MCF 10A (cell line): ENCODE measurements at places on chromosomes 6 and 20. TPM values are rescaled to one million over a fixed set of nuclear protein-coding genes. Genes with fewer than 3 reads are reported as not detected.
A peak's percentile ranks its signal among the peaks of the same experiment; 100 is the strongest.

- H3K4me1 ChIP-seq, result peaks cover 17% of the 10 kb centered on the region
- no peak for DNase-seq
- H3K27me3 ChIP-seq, result no peaks in the 10 kb centered on the region
- H3K36me3 ChIP-seq, result no peaks in the 10 kb centered on the region
- no peak overlapping the region for H3K4me3 ChIP-seq
Observed at GRCh38 chr20:32779500-32780211, 17.5 kb downstream of the DNMT3B start.

DNA sequence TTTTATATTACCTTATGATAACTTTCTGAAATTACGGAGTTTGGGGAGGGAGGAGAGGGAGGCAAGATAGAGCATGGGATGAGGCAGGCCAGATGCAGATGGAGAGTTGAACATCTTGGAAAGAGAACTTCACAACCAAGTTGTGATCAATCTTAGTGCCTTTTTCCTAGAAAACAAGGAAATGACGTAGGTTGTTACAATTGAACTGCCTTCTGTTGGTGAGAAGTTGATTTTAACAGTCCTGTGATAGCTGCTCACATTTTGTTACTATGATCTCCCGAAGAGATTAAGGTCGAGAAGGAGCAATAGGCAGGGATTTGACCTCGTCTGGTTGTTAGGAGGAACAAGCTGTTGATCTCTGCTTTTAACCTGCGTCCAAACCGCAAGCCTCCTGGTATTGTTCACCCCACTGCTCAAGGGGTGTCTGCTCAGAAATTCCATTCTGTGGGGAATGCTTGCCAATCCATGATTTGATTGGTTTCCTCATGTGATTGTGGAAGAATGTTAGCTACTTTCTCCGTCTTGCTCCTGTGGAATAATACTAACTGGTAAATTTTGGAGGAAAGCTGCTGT, 35.1 kb downstream of the TIAM2 start:
- DNase-seq, result no peak
- H3K36me3 ChIP-seq, result no peaks in the 10 kb centered on the region
- no peak overlapping the region for H3K4me3 ChIP-seq
- no peaks in the 10 kb centered on the region for H3K27me3 ChIP-seq
- peaks cover 30% of the 10 kb centered on the region for H3K4me1 ChIP-seq

DNA sequence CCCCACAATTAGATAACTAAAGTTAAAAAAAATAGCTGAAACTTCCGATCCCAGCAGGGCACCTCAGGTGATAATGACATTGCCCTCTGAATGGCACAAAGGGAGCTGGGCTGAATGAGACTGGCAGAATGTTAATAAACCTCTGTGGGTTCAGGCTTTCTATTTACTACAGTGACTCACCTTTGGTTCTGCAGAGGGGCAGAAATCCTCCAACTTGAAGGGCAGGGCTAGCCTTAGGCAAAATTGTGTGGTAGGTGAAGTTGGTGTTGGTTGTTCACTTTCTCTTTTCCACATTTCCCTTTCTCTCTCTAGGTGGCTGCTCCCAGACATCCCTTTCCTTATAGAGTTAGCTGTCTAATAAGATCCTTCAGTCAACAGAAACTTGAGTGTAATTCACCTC, 625.2 kb downstream of the EPM2A start:
- H3K27ac ChIP-seq, result peak overlapping the region; percentile 11
- H3K27me3 ChIP-seq, result no peaks in the 10 kb centered on the region
- DNase-seq, result peak; percentile 72
- H3K36me3 ChIP-seq, result no peaks in the 10 kb centered on the region

DNA sequence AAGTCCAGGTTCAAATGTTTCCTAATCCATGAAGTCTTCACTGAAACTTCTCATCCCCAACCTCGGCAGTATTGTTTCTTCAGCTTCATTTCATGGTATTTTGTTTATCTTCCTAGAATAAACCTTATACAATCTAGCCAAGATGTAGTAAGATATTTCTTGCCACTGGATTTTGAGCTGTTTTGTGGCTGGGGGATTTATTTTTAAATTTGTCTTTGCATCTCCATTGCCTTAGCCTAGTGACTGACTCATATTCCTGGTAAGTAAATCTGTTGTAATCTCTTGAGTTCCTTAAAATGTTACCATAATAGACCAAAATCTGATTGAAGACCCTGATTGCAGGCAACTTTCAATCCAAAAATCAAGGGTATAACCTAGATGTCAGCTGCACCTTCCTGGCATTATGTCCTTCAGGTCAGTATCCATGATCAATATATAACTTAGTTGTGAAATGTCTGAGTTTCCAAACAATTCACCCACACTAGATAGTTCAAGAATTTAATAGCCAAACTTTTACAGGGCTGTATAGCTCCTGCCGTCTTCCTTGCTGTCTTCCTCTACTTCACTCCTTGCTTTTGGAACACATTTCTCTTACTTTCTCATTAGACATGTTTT, 4.7 kb upstream of the TRMT11 start:
- DNase-seq, result no peak
- no peaks in the 10 kb centered on the region for H3K4me1 ChIP-seq
- no peak overlapping the region for H3K27ac ChIP-seq
- H3K27me3 ChIP-seq, result no peaks in the 10 kb centered on the region

DNA sequence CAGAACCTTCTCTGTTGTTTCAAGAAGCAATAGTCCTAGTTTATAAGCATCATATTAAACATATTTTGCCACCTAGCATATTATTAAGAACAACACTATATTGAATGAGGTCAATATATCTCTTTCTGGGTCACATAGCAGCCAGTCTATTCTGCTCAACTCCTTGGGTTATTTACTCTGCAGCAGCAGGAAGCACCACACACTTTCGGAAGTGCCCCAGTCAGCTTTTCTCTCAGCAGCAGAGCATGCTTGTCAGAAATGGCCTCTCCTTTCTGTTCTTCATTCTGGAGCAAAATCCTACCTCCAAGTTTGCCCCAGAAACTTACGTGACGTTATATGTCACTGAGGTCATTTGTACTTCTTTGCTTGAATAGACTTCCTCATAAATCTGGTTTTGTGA, 22.7 kb downstream of the CFAP206 start:
- peaks cover 5% of the 10 kb centered on the region for H3K4me1 ChIP-seq
- peaks cover 26% of the 10 kb centered on the region for H3K27me3 ChIP-seq
- no peaks in the 10 kb centered on the region for H3K36me3 ChIP-seq
- no peak overlapping the region for H3K4me3 ChIP-seq

DNA sequence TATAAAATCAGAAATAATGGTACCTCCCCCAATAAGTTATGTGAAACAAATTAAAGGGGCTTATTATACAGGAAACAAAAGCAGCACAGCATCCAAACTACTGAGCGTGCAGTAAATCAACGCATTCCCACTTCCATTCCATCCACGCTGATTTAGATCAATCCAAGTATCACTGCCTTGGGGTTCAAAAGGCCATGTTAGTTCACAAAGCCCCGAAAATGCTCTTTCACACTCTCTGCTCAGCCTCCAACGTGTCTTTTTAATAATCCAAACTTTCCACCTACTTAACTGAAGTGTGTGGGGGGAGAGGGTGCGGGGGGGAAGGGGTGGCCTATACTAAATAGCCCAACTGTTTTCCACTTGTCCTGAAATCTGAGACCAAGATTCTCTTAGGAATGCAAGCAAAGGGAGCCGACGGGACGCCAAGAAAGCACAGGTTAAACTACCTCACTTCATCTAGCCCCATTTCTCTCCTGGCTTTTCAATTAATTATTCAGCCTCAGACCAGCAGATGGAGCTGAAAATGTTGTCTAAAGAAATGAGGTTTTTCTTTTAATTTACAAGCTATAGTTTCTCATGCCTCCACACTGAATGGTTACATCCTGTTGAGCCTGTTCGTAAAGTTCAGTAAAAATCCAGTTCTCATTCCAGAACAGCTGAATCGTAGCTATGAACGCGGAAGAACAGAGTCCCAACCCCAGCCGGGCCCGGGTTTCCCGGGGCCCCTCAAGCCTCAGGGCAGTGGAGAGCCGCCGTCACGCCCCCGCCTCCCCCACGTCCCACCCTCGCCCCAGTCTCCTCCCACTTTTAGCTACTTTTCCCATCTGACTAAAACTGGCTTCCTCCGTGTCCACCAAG, 1.0 kb upstream of the NXT1 start:
- no peaks in the 10 kb centered on the region for H3K27me3 ChIP-seq
- peaks cover 17% of the 10 kb centered on the region for H3K4me1 ChIP-seq
- H3K27ac ChIP-seq, result peak overlapping the region; percentile 97
- DNase-seq, result peak; percentile 78
- H3K36me3 ChIP-seq, result peaks cover 23% of the 10 kb centered on the region
- H3K4me3 ChIP-seq, result peak overlapping the region; percentile 87

DNA sequence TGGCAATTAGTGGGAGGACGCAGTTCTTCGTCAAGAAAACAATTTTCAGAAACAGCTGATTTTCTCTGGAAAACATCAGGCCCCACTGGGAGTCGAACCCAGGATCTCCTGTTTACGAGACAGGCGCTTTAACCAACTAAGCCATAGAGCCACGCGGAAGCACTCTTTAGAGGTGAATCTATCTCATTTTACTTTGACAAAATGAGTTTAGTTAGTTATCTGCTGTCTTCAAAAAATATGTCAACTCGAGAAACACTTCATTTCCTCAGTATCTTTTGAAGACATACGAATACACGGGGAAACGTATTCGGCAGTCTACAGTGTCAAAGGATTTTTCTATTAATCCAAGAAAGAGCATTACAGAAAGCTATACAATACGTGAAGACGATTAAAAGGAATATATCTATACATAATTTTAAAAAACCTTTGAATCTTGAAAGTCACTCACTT, 26.7 kb downstream of the GPX6 start:
- DNase-seq, result peak; percentile 69
- H3K27me3 ChIP-seq, result no peaks in the 10 kb centered on the region
- H3K4me1 ChIP-seq, result peaks cover 5% of the 10 kb centered on the region
- peak overlapping the region; percentile 97 for H3K27ac ChIP-seq
- H3K4me3 ChIP-seq, result peak overlapping the region; percentile 86

DNA sequence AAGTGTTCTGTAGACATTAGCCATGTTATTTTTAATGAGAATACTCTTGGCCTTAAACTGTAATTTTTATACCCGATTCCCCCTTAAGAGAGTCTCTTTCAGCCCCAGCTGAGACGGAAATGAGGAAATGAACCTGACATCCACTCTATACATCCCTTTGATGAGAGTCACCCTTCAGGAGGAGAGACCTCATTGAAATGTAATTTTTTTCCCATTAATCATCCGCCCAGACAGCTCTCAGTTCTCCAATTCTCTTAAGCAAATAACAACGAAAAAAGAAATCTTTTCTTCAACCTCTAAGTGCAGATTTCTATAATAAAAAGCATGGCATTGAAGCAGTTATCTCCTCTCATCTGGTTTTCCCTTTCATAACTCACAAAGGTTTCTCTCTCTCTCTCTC, 243.8 kb upstream of the PMEPA1 start:
- H3K27ac ChIP-seq, result no peak overlapping the region
- no peak for DNase-seq
- H3K4me1 ChIP-seq, result no peaks in the 10 kb centered on the region
- H3K27me3 ChIP-seq, result peaks cover 38% of the 10 kb centered on the region
- H3K4me3 ChIP-seq, result no peak overlapping the region

DNA sequence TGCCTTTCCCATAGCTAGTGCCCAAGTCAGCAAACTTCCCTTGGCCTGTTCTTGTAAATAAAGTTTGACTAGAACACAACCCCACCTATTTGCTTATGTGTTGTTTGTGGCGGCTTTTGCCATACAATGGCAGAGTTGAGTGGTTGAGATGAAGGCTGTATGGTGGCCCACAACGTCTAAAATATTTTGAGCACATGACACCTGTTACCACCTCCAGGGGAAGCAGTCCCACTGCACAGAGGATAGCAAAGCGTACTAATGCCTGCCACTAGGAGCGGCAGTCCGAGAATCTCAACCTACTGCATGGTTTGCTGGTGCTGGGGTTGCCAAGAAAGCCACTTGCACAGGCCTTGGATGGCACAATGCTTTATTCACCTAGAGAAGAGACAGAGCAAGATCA, 58.6 kb downstream of the TGM2 start:
- H3K27me3 ChIP-seq, result no peaks in the 10 kb centered on the region
- H3K4me1 ChIP-seq, result peaks cover 24% of the 10 kb centered on the region
- no peak for DNase-seq
- H3K4me3 ChIP-seq, result no peak overlapping the region
- no peak overlapping the region for H3K27ac ChIP-seq

- H3K4me1 ChIP-seq, result peaks cover 15% of the 10 kb centered on the region
- no peak overlapping the region for H3K27ac ChIP-seq
- peak; percentile 55 for DNase-seq
Observed at GRCh38 chr6:166075186-166075585, 92.5 kb downstream of the TBXT start.

DNA sequence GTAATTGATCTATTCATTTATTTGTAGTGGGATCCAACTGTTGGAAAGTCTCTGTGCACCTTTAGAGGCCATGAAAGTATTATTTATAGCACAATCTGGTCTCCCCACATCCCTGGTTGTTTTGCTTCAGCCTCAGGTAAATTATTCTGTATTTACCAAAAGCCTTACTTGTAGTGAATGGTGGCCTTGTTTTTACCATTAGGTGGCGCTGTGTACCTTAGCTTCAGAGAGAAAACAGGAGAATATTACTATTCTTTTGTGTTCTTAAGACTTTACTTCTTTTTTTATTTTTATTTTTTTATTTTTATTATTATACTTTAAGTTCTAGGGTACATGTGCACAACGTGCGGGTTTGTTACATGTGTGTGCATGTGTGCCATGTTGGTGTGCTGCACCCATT, 23.7 kb downstream of the PEX7 start:
- peak; percentile 63 for DNase-seq
- H3K4me3 ChIP-seq, result no peak overlapping the region
- H3K27me3 ChIP-seq, result no peaks in the 10 kb centered on the region

HCRTR2 gene
- not detected in 2 replicates for total RNA-seq

RAMACL gene
- total RNA-seq, result 5.3 and 5.8 TPM in 2 replicates

HTR1E gene
- total RNA-seq, result not detected in 2 replicates

SSTR4 gene
- total RNA-seq, result not detected in 2 replicates

NKAPL gene
- total RNA-seq, result not detected in 2 replicates

EPHA7 gene
- total RNA-seq, result not detected in 2 replicates
